ENCODE measurements at places on chromosomes 2 and 18.

- no peak for DNase-seq
These were observed 4.9 kb downstream of the ERFE start for GRCh38 chr2:238163481-238164198.

GRCh38 chr2:181041661-181042060 is 61.3 kb downstream of the UBE2E3 start:
- no peak for DNase-seq

- DNase-seq, result no peak
These were observed 53.4 kb upstream of the ACSL3 start for GRCh38 chr2:222807431-222807830.

DNA sequence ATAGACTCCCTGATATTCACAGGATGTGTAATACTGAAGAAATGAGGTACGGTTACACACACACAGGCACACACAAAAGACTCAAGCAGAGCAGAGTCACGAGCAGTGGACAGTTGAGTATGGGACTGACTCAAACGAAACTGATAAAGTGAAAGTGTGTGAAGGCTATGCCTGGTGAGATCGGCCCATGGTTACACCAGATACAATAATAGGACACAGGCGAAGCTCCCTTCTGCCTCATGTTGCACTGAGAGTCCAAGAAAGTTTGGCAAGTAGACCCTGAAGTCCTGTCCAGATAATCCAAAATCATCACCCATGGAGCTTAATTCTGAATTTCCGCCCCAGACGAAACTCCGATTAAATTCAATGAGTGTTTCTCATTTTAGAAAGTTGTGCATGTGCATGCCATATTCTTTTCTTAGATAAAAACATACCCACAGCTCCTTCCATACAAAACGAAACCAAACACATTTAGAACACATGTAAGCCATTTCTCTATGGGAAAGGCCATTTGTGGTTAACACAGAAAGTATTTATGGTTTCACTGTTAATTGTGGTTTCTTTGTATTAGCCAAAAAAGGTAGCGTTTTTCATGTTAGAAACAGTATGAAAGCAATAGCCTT is 567.6 kb downstream of the PLCL1 start:
- DNase-seq, result no peak

GRCh38 chr18:64132871-64133270 is 16.0 kb downstream of the LINC00305 start:
- no peak for DNase-seq

Data from T follicular helper cell (primary cell).